ENCODE measurements at places on chromosomes 5 and 9.

- peak; percentile 25 for DNase-seq
Measured at GRCh38 chr5:135398855-135399793, at the start of gene MACROH2A1. MACROH2A1 (minus strand) TSS chr5:135399231; CDS start chr5:135389093, 10,138 bp downstream.

DNA sequence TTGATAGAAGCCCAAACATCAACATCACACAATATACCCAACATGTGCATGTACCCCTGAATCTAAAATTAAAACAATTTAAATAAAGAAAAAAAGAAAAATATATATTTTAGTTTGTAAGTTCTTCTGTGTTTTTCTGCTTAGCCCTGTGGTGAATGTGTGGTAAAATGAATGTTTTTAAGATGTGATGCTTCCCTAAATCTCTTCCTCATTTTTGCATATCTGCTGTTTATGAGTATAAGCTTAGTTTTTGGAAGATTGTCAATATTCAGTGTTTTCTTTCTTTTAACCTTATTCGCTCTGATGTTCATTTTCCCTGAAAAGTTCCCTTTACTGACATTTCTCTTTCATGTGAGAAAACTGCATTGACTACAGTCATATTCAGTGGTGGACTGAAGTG, 44.4 kb upstream of the DAB2 start:
- DNase-seq: no peak

DNA sequence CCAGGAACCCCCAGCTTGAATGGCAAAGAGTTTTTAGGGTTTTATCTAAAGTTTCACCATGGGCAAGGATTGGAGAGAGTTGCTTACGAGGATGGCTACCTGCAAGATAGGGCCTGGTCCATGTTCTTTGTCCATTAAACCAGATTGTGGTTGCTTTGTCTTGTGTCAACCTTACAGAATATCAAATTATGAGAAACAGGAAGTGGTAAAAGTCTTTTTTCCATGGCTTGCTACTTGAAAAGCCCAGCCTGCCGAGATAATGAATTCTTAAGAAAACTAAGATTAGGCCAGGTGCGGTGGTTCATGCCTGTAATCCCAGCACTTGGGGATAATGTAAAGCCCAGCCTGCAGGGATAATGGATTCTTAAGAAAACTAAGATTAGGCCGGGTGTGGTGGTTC, 24.4 kb downstream of the ZNF474 start:
- no peak for DNase-seq

DNA sequence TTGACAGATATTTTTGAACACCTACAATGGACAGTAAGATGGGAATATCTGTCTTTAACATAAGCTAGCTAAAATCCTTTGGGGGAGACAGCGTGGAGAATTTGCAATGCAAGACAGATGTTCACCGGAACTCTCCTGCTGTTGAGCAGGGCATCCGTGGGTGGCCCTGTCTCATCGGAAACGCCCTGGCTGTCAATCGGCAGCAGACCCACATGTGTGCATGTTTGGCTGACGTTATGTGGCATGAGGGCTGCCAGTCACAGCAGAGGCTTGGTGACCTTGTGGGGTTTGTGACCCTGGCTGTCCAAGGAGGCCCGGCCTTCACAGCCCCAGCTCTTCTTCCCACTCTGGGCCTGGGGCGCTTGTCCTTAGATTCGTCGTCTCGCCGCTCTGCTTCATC, 129.7 kb upstream of the OTULINL start:
- DNase-seq: peak; percentile 21

DNA sequence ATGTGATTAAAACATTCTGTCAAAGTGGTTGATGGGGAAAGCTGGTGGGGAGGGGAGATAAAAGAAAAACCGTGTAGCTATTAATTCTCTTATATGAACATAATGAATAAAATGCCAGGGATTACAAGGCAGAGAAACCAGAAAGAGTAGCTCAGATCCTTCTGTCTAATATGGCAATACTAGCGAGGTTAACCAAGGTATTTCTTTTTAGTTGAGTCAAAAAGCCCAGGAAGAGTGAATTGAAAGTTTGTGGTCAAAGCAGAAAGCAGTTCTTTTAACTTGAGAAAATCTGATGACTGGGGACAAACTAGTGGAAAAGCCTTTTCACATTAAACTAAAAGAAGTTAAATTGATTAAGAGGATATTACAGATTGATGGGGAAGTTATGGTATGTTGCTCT, 76.0 kb downstream of the ERBIN start:
- no peak for DNase-seq

DNA sequence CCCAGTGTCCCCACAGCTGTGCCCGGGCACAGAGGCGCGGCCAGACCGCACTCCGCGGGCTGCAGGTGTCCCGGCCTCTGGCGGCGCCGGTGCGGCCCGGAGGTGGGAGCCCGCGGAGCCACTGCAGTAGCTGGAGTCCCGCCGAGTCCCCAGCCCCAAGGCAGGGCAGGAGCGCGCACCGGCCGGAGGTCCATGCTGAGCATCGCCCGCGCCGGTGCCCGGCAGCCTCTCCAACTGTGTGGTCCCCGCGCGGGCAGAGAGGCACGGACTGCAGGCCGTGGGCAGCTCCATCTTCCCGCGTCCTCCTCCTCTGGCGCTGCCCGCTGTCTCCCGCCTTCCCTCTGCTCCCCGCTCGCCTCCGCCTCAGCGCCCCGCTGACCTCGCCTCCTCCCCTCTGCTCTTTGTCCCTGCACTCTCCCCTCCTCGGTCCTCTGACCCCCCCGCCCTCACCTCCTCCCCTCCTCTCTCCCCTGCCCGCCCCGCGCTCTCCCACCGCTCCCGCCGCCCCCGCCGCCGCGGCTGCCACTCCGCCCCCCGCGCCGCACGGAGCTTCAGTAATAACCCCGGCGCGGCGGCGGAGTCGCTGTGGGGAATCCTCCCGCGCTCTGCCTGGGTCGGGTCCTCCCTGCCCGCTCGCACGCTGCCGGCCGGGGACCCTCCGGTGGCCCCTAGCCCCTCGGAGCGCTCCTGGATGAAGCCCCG, at the start of gene ADAMTS16:
ADAMTS16 (plus strand) TSS at position 554 of the 702 bp plus-strand sequence; CDS start at position 692, 138 bp downstream.
- DNase-seq: no peak

Data from NCI-H1694 (cell line).